ENCODE measurements at places on chromosomes 7 and 10.

DNA sequence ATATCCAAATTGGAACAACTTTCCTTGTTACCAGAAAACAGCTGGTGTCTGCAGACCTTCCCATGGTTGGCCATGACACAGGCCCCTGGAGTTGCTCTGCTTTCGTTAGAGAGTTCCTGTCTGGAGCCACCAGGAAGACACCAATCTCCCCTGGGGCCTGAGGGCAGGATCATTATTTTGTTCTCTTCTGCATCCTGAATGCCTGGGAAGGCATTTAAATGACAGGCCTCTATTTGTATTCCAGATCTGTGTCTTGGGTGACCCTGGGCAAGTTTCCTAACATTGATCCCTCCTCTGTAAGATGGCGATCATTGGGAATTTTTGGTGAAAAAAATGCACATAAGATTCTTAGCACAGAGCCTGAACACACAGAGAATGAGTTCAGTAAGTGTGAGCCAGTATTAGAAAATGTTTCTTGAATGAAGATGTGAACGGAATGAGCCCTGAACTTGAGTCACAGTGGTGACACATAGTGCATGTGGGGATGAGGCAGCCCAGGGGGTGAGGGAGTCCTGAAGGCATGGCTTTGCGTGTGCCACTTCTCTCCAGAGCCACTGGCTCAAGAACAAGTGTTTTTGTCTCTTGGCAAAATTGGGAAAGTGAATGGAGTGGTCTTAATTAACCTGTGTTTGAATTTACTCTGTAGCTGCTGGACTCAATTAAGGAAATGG, 28.4 kb downstream of the BMPER start:
- no peak for DNase-seq

GRCh38 chr10:131662851-131663250, 238.0 kb upstream of the PPP2R2D start:
- no peak for DNase-seq

DNA sequence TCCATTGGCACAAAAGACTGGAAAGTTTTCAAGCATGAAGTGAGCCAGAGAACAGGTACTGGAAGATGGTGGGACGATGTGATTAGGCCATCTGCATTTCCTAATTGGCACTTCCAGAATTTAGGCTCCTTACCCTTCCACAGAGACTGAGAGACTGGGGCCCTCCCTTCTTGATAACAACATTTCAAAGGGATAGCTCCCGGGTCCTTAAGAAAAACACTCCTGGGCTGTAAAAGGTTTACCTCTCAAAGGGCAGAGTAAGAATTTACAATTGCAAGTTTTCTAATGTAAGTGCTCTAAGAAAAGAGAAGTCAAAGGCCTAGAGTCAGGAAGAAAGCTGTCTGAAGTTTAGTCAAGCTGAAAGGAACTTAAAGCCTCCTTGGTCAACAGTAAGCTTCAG, 559.5 kb upstream of the C7orf33 start:
- DNase-seq: no peak

DNA sequence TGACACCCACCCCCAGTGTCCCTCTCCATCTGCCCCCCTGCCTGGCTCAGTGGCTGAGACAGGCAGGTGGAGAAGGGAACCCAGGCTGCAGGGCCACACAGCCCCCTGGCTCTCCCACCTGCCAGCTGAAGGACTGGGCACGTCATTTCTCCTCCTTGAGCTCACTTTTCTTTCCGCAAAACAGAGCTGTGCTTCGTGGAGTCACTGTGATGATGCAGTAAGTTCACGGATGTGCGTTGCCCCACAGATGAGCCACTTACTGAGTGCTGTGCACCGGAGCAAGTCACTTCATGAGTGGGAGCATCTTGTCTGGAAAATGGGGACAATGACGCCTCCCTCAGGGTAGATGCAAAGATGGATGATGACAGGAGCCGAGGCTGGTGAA, 2.7 kb downstream of the OPN4 start:
- no peak for DNase-seq

All from left kidney (tissue), 8 donors.